ENCODE measurements at places on chromosomes 7 and 10.

DNA sequence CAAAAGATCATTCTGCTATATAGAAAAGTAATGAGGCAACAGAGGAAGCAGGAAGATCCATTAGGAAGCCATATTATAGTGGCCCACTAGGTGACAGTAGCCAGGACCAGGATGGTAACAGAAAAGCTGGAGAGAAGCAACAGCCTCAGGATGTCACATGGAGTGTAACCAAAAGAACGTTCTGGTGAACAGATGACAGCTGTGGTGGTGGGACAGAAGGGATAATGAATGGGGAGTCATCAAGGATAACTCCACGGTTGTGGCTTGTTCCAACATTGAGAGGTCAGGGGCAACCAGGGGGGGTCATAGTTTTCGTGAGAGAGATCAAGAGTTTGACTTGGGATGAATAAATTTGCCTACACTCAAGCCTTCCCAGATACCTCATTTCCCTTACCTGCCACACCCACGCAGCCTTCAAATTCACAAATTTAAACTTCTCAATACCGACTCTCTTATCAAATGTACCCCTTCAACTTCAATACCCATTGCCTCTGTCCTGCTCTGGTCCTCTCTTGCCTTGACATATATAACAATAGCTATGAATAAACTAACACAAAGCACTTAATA is 9.3 kb downstream of the TBL2 start:
- no peak for DNase-seq

DNA sequence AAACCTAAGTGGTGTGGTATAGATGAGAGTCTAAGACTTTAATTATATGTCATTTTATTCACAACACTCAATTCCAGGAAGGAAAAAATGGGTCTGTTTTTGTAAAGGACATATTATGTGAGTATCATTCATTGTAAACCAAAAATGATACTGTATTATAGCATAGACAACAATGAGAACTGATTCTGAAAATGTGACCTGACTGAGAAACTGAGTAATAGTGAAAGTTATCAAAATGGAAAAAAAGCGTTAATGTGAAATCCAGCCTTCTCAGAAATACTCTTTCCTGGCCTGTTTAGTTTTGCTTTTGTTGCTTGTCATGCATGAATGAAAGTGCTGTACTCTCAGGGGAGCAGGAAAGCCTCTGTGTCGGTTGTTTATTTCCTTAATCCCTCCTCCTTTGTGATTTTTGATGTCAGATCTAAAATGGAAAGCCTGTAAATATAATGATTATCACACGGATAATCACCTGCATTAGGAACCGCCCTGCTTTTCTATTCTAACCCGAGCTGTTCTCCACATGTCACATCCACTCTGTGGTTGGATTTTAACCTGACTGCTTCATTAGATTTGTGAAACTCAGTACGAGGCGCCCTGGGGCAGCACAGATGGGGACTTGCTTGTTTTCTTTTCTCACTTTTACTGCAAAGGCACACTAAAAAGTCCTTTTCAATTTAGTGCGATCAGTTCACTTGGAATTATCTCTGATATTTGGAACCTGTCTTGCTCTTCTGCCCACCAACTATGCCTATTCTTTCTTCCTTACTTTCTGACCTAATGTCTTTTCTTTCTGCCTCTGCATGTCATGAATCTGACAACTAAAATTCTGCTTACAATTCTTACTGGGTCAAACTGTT is 240.9 kb upstream of the KAT6B start:
- no peak for DNase-seq

DNA sequence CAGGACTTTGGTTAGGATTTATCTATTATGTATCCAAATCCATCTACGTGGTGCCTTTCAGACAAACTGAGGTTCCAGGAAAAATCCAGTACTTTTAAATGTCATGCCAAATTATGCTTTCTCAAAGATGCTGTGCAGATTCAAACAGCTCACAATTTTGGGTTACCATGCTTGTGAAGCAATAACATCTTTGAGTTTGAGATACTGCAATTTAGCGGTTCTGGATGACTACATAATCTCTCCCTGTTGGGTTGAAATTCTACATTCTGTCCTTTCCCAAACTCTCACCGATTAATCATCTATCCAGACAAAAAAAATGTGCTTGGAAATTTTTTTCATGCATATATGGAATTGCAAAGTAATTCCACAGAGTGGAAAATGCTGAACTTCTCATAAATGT is 3.5 kb downstream of the RHOBTB1 start:
- DNase-seq = no peak

GRCh38 chr10:34994565-34995142 is 95.5 kb downstream of the CUL2 start:
- peak; percentile 47 for DNase-seq

DNA sequence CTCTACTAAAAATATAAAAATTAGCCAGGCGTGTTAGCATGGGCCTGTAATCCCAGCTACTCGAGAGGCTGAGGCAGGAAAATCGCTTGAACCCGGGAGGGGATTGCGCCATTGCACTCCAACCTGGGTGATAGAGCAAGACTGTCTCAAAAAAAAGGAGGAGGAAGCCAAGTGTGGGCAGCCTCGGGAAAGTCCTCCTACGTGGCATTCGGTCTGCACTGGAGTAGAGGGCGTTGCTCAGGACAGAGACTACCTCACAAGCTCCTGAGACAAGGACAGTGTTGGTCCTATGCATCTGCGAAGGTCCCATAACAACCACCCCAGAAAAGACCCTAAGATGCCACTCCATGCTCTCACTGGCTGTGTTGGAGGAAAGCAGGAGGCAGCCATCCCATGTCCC is 10.0 kb upstream of the SERPINE1 start:
- DNase-seq = no peak

DNA sequence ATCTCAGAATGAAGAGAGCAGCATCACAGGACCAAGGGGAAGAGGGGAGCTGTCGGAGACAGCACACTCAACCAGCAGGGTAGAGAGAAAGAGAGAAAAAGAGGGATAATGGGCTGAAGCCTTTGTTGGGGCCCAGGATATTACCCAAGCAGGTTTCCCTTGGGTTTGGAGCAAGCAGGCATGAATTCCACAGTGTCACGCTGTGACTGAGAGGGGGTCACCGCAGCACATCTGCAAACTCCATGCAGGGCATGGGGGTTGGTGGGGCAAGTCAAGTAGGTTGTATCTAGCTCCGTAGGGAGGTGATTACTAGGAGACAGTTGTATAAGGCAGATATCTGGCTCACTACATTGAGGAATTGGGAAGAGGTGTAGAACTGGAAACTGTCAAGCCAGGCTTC is 42.2 kb upstream of the SEMA3E start:
- no peak for DNase-seq

GRCh38 chr10:18378766-18379165 is 238.5 kb downstream of the CACNB2 start:
- no peak for DNase-seq

DNA sequence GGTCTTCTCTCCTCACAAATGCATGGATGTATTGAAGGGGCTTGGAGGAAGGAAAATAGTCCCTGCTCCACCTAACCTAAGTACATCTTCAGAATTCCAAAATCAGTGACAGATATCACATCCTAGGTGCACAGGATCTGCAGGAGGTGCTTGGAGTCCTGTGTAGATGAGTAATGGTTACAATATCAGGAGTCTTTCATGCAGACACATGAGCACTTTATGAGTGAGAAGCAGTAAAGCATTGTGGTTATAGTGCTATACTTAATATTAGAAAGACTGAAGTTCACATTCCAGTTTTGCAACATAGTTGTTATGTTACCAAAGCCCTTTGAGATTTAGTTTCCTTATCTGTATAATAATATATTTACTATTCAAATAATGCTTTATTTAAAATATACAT is 516.7 kb downstream of the NEBL start:
- no peak for DNase-seq

DNA sequence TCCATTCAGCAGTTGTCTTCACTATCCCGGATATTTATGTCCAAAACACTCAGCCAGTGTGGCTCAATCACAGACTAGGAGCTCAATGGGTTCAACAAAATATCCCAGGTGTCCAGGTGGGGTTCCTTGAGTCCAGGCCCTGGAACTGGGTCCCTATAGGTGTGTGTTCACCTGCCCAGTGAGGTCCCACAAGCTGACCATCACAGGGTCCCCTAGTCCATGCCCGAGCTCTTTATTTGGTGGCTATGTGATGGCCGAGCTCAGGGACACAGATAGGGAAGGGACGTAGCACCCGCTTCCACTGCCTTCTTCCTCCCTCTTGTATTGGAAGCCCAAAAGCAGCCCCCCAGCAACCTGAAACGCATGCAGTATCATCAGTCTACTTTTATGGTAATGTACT is 78.9 kb upstream of the DDC start:
- DNase-seq = no peak

- DNase-seq = no peak
Measured at GRCh38 chr7:2138146-2138765, 94.5 kb downstream of the MAD1L1 start.

DNA sequence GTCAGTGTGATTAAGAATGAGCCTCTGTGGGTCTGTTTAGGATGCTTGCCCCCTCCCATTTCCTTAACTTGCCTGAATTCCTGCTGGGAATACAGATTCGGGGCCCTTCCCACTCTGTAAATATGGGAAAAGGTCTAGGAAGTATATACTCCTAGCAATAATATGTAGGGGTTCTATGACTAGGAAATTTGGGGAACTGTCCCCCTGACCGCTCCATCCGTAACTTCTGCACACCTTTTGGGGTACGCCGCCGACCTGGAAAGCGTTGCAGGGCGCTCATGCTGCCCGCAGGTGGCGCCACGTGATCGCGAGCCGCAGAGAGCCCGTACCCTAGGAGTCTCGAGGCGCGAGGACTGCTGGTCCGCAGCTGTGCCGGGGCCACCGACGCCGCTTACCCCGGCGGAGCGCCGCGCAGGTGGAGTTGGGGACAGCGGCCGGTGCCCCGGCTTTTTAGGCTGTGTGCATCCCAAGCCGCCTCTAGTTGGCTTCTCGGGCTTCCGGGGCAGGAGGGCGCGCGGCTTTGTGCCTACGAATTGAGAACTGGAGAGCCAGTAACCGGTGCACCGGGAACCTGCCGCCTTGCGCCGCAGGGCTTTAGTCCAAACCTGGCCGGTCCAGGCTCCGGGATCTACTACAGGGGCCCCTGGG is 656 bp upstream of the CNNM2 start:
- DNase-seq = peak; percentile 25

DNA sequence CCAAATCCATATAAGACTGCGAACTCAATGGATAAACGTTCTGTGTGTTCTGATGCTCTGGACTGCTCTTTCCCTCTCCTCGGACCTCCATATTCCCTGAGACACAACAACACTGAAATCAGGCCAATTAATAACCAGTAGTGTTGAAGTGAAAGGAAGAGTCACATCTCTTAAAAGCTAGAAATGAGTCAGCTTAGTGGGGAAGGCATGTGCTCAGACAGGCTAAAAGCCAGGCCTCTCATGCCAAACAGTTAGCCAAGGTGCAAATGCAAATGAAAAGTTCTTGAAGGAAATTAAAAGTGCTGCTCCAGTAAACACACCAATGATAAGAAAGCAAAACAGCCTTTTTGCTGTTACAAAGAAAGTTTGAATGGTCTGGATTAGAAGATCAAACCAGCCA is 29.3 kb downstream of the TNS3 start:
- no peak for DNase-seq

- DNase-seq = no peak
Measured at GRCh38 chr7:136063326-136063666, 86.1 kb upstream of the MTPN start.

Data from NCI-H1048 (cell line).